NCI-H774 (cell line): ENCODE measurements at places on chromosomes 12 and 14.

GRCh38 chr14:60986500-60986899 lies 5.5 kb downstream of the SLC38A6 start:
- DNase-seq: no peak

GRCh38 chr12:124707316-124707715 lies 139.9 kb upstream of the NCOR2 start:
- no peak for DNase-seq

DNA sequence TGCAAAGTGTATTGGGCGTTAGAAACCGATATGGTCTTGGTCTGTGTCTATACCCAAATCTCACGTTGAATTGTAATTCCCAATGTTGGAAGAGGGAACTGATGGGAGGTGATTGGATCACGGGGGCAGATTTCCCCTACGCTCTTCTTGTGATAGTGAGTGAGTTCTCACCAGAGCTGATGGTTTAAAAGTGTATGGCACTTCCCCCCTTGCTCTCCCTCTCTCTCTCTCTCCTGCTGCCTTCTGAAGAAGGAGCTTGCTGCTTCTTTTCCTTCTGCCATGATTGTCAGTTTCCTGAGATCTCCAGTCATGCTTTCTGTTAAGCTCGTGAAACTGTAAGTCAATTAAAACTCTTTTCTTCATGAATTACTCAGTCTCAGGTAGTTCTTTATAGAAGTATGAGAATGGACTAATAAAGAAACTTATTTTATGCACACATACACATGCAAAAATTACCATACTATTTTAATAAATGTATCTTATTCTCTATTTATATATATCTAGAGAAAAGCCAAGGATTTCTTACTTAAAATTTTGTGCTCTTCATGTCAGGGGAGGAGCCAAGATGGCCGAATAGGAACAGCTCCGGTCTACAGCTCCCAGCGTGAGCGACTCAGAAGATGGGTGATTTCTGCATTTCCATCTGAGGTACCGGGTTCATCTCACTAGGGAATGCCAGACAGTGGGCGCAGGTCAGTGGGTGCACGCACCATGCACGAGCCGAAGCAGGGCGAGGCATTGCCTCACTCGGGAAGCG lies 1891.0 kb upstream of the FLRT2 start:
- peak; percentile 28 for DNase-seq

- DNase-seq: no peak
Observed at GRCh38 chr14:21047378-21047781, 5.2 kb downstream of the RNASE7 start.

DNA sequence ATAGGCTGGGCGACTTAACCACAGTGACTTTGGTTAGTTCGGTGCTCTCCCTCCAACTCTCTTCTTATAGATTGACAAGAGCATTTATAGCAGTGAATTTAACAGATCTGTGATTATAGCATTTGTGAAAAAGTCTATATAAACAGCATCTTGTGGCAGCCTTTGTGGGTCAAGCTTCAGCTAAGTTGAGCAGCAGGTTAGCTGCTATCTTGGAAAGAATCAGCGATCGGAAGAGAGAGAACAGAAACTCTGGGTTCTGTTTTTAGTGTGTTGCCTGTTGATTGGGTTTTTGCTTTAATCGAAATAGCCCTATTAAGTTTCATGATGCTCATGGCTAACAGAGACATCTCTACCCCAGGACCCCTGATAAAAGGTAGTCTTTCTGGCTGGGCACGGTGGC lies 20.2 kb downstream of the EVL start:
- no peak for DNase-seq

DNA sequence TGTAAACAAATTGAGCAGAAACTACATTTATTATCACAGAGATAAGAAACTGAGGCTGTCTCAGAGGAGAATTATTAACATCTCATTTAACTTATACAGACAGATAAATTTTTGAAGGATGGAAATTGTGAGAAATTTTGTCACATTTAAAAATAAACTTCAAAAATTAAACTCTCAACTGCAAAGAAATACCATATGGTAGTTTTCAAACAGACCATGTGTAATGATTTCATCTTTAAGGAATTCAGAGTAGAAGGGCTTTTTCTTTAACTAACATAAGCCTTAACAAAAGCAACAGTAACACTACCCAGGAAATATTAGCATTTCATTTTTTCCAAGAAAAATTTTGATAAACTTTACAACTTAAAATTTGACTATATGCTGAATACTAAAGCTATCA lies 26.6 kb downstream of the NUP37 start:
- DNase-seq: no peak

DNA sequence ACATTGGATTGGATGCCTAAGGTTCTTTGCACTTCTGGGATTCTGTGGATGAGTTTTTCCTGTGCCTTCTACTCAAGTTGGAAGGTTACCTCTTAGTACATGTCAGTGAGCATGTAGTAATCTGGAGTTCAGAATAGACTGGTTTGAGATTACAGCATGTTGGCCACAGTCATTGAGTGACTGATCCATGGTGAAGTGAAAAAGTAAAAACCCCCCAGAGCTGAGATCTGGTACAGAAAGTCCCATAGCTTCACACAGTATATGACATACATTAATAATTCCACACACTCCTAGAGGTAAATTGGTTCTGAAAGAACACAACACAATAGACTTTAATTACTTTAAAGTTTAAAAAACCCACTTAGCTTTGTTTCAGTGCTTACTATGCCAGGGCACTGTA lies 11.9 kb upstream of the CCND2 start:
- DNase-seq: no peak

DNA sequence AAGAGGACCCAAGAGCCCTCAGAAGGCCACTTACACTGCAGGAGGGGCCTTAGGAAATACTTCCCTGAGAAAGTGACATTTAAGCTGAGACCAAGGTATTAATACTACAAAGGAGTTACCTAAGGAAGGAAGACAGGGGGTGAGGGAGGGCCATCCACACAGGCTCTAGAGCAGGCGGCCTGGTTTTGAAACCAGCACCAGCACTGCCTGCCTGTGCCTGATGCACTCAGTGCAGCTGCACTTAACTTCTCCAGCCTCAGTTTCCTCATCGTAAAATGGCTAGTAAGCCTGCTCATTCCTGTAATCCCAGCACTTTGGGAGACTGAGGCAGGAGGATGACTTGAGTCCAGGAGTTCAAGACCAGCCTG lies 45.5 kb upstream of the PLEKHG6 start:
- DNase-seq: no peak

DNA sequence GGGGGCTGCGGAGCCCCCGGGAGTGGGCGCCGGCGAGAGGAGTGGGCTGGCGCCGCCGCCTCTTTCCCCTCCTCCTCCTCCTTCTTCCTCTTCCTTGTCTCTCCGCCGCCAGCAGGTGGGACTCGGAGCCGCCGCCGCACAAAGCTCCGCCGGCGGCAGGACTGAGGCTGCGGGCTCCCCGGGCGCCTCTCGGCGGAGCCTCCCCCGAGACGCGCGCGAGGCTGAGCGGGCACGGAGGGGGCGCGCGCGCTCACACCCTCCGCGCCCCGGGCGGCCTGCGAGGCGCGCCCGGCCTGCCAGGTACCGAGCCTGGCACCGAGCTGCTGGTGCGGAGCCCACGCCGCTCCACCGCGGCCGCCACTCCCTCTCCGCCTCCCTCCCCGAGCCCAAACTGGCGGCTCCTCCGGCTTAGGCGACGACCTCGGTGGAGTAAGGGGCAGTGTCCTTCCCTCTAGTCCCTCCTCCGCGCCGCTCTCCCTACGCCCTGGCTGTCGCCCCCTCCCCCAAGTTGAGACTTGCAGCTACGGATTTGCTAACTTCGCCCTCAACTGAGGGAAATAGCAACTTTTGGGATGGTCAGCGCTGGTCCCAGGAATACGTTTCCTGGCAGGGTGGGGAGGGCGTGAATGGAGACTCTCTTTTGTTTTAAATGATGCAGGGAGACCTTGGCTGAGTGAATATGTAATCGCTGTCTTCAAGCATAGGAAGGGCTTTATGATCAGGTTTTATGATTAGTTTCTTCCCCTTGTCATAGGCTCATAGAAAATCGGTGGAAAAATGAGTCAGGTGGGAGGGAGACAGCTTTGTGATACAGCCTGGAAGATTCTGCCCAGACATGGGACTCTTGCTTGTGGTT lies 199.5 kb upstream of the CAND1 start:
- peak; percentile 55 for DNase-seq

DNA sequence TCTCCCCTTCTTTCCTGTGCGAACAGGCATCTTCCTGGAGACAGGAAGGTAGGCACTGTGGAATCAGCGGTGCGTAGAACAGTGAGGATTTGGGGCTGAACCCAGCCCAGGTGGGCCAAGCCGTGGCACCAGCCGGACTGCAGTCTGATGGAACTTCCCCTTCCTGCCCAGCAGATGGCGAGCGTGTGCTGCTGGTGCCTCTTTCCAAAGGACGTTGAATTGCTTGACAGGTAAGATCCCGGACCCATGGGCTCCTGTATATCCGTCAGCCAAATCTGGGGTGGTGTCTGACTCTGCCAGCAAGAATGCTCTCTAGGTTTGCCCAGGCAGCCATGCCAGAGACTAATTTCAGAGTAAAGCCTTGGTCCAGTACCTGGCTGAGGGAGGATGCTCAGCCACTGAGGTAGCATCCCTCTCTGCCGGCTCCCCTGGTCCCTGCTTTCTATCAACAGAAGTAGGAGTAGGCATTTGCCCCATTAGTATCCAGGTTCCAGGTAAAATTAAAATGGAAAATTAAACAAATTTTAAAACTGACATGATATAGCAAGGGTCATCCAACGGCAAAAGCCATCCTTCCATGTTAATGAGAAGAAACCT lies 21.1 kb upstream of the KCNA5 start:
- peak; percentile 32 for DNase-seq

GRCh38 chr12:69059465-69060457 lies 126.8 kb upstream of the CPM start:
- DNase-seq: no peak

DNA sequence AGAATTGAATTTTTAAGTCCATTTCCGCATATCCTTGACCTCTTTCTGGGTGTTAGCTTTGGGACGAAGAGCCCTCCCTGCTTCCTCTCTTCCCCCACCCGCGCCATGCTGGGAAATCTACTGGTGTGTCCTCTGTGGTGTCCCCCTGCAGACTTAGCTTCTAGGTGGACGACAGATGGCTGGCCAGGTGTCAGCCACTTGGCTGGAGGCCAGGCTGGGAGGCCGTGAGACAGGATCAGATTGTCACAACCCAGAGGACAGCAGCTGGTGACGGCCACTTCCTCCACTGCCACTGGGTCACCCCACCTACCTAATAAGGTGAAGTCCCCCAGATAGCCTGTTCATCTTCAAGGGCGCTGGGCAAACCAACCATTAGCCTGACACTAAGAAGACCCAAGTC lies 13.3 kb upstream of the DTX1 start:
- peak; percentile 62 for DNase-seq

- no peak for DNase-seq
Observed at GRCh38 chr12:17371491-17372215, 718.3 kb downstream of the RERGL start.

- DNase-seq: no peak
Observed at GRCh38 chr12:8453021-8453513, 2.7 kb upstream of the CLEC6A start.

- DNase-seq: no peak
Observed at GRCh38 chr12:52389313-52390207, 4.1 kb upstream of the KRT84 start.

DNA sequence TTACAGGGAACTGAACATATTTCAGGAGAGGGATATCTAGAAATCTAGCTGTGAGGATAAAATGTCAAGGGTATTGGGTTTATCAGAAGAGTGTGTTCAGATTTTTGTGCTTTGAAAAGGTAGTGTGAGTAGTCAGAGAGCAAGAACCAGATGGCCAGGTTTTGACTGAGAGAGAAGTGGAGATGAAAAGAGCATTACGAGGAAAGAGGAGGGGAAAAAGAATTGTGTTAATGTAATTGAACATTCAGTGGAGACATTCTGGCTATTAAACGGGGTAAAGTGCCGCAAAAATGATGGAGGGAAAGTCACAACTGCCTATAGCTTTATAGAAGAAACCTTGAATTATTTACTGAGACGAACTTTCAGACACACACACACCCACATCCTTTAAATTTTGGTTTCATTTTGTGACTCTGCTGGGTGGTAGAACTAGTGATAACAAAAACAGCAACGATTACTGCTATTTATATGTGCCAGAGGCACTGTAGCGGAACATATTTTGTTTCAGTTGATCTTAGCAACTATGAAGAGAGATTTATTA lies 213.6 kb downstream of the ERC1 start:
- DNase-seq: no peak

DNA sequence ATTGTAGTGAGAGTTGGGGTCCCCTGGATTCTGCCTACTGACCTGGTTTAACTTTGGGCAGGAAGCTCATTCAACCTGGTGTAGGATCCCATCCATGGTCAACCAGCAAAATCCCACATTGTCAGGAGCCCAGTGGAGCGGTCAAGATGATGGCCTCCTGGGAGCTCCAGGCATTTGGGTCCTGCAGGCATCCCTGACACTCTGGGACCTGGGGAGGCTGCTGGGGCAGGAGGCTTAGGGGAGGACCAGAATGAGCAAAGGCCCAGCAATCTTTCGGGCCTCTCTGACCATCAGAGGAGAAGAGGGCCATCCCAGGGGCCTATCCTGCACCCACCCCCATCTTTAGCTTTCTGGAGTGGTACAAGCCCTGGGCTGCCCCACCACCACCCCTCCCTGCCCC lies 104.0 kb downstream of the PRMT8 start:
- no peak for DNase-seq

- no peak for DNase-seq
Observed at GRCh38 chr14:105375635-105376057, 22.7 kb upstream of the TEX22 start.

- DNase-seq: no peak
Observed at GRCh38 chr12:13023811-13024530, 20.2 kb upstream of the FAM234B start.
